NCI-H82 (cell line): ENCODE measurements at places on chromosomes 6 and 20.

GRCh38 chr20:8435285-8436035, 303.4 kb downstream of the PLCB1 start:
- peak; percentile 75 for DNase-seq

GRCh38 chr20:48706116-48706656, 121.6 kb downstream of the PREX1 start:
- no peak for DNase-seq

- no peak for DNase-seq
Observed at GRCh38 chr6:37099442-37099841, 70.5 kb upstream of the PIM1 start.

DNA sequence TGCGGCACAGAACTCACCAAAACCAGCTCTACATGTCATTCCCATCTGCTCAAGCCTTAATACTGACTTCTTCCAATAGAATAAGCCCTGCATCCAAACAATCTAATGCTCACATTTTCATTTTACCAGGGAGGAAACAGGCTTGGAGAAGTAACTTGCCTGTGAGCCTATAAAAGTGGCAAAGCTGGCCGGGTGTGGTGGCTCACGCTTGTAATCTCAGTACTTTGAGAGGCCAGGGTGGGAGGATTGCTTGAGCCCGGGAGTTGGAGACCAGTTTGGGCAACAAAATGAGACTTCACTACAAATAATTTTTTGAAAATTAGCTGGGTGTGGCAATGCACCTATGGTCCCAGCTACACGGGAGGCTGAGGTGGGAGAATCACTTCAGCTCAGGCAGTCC, 133.7 kb downstream of the LY86 start:
- no peak for DNase-seq
